ENCODE measurements at places on chromosomes 7 and 10.

DNA sequence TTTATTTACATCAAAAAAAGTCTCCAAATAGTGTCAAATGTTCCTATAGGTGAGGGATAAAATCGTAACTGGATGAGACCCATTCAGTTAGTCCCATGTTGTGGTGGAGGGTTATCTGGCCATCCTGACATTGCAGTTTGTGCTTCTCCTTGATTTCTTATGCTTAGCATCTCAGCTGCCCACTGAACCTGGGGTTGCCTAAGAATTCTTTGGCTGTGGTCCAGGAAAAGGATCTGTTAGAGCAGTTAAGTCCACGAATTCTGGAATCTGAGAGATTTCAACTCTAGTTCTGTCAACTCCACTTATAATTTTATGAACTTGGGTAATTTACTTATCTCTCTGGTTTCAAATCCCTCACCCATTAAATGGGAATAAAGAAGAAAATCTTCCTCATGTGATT is 1673.4 kb downstream of the REEP3 start:
- DNase-seq = no peak

DNA sequence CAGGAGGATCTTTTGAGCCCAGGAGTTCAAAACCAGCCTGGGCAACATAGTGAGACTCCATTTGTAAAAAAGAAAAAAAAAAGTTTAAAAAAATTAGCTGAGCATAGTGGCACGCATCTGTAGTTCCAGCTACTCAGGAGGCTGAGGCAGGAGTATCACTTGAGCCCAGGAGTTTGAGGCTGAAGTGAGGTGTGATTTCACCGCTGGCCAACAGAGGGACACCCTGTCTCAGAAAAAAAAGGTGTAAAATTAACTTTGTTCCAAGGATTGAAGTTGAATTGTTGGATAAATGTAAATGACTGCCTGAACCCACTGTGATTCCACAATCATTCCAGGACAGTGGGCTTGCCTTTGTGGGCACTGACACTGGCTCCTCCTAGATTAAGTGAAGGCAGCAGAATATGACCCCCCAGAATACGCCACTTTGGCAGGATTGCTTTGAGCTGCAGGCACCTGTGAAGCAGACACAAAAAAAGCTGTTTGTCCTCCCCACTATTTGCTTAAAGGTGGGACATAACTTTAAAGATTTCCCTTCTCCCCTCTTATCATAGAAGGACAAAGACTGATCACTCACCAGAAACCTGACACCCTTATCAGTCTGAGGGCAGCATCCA is 57.2 kb upstream of the FOXI2 start:
- DNase-seq = no peak

DNA sequence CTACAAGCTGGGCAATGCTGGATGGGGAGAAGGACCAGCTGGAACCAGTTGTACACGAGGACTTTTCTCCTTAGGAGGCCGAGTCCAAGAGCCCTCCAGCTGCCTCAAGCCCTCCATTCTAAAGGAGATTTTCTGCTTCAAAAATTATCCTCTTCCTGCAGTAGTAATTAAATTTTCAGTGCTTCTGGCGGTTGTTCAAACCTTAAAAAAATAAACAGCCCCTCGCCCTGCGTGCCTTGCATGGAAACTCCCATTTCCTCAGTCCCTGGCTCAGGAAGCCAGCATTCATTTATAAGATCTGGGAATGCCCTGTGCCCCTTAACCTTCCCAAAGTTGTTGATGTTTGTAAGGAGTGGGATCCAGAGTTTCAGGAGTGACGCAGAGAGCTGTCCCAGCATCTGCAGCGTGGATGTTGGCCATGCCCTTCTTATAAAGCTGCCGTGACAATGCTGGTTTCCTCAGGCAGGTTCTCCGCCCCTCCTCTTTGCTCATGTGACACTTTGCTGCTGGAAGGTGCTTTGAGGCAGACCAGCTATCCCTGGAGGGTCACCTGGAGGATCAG is 24.0 kb upstream of the ACTR3B start:
- DNase-seq = peak; percentile 44

- no peak for DNase-seq
Measured at GRCh38 chr7:22578007-22578733, 78.2 kb upstream of the STEAP1B start.

DNA sequence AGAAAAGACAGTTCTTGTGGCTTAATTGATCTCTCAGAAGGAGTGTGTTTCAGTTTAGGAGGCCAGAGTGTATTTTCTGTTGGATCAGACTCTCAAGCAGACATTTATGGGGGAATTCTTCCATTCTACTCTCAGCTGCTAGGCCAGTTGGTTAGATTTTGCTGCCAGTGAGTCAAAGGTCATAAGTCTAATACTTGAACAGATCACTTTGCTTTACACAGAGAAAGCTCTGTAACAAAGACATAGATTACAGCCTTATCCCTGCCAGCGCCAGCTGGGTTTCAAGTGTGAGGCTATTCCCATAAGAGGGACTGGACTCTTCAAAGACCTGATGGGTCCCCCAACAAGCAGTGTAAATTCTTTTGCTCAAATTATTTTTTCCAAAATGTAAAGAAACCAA is 145.6 kb upstream of the SEMA3C start:
- DNase-seq = no peak

Measured in left renal pelvis (tissue), 4 donors.